T-helper 2 cell treated with Interferon-gamma antibody and Interleukin-4, amounts not matched to agents 5 μg/mL and 100 μg/mL, for 36 hours (primary cell): ENCODE measurements at places on chromosomes 1 and 21.

DNA sequence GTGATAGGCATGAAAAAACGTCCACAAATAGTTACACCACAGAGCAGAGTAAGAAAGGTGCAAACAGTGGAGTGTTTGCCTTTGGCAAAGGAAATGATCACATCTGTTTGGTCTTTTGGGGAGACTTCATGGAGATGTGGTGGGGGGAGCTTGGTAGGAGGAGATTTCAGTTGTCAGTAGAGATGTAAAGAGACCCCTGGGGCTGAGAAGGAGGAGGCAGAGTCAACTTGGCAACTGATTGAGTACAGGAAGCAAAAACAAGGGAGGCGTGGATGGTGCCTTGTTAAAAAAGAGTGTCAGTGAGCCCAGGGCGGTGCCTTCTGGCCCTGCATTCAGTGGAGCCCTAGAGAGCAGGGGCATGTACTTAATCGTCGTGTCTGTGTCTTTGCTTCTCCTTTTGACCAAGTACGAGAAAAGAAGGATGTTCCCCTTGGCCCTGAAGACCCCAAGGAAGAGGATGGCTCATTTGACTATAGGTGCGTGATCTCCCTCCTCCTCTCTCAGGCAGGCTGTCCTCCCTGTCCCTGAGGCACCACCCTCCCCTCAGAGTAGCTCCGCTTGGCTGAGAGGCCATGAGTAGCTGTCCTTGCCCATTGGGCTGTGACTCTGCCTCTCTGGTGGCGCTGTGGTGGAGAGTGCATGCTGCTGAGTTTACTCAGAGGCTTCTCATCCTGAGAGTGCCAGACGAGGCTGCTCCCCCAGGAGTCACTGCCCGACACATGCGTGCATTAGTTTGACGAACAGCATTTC, 30.4 kb upstream of the CNTN2 start:
- DNase-seq, result no peak

- no peak for DNase-seq
These were observed 4.7 kb downstream of the SELENBP1 start for GRCh38 chr1:151367658-151368392.

DNA sequence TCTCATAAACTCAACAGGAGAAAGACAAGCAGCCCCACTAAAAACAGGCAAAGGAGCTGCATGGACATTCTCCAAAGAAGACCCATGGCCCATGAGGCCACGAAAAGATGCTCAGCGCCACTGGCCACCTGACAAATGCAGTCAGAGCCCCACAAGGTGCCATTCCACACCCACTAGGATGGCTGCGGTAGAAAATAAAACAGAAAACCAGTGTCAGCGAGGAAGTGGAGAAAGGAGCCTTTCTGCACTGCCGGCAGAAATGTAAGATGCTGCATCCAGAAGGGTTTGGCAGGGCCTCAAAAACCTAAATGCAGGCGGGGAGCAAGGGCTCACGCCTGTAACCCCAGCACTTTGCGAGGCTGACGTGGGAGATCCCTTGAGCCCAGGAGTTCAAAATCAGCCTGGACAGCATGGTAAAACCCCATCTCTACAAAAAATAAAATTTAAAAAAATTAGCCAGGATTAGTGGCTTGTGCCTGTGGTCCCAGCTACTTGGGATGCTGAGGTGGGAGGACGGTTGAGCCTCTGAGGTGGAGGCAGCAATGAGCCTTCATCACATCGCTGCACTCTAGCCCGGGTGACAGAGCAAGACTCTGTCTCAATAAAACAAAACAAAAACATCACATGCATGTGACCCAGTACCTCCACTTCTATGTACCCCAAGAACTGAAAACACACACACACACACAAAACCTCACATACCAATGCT, 4.2 kb downstream of the WNT9A start:
- DNase-seq, result no peak

DNA sequence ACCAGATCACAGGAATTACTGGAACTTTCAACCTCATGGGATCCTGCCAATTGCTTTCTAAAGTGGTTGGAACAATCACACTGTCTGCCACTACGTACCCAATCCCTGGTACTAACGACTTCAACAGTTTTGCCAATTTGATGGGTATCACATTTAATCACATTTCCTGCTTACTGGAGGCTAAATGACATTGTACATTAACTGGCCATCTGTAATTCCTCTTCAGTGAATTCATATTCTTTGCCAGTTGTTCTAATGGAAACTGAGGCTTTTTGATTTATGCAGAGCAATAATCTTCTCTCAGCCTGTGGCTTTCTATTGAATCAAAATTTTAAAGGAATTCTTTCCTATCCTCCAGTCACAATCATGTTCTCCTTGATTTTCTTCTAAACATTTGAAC, 38.2 kb downstream of the LGALS8 start:
- DNase-seq, result no peak

- no peak for DNase-seq
These were observed 667 bp upstream of the NID1 start for GRCh38 chr1:236065509-236066005.

GRCh38 chr1:212689196-212689725, 10.4 kb downstream of the BATF3 start:
- DNase-seq, result no peak

GRCh38 chr1:93967306-93967705, 58.1 kb upstream of the GCLM start:
- DNase-seq, result no peak

- no peak for DNase-seq
These were observed 489 bp downstream of the ACOT11 start for GRCh38 chr1:54548389-54549044.

GRCh38 chr1:222750651-222751050, 13.6 kb downstream of the FAM177B start:
- no peak for DNase-seq

- DNase-seq, result peak; percentile 24
These were observed 8.1 kb upstream of the CGN start for GRCh38 chr1:151502859-151503780.

DNA sequence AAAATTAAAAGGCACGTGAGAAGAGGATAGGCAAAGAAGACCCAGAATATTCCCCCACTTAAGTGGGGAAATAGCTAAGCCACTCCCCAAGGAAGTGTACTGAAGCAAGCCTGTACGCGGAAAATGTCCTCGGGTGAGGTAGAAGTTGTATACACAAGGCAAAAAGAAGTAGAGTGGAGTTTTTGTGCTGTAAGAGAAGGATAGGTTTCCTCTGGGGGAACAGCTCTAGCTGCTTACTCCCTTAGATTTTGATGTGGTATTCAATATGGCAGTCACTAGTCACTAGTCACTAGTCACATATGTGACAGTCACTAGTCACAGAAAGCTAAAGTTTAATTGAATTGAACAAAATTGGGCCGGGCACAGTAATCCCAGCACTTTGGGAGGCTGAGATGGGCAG, 7.6 kb downstream of the TXNIP start:
- no peak for DNase-seq

- DNase-seq, result no peak
These were observed 976.9 kb downstream of the BRINP3 start for GRCh38 chr1:189500778-189501177.
